Activated B cell treated with CpG ODN at 0.5 μM for 24 hours (primary cell): ENCODE measurements at places on chromosomes 7 and 10.

- no peak for DNase-seq
These were observed 119.8 kb upstream of the NPVF start for GRCh38 chr7:25348104-25348503.

- DNase-seq, result no peak
These were observed 337.6 kb downstream of the FRMD4A start for GRCh38 chr10:13993169-13993568.

DNA sequence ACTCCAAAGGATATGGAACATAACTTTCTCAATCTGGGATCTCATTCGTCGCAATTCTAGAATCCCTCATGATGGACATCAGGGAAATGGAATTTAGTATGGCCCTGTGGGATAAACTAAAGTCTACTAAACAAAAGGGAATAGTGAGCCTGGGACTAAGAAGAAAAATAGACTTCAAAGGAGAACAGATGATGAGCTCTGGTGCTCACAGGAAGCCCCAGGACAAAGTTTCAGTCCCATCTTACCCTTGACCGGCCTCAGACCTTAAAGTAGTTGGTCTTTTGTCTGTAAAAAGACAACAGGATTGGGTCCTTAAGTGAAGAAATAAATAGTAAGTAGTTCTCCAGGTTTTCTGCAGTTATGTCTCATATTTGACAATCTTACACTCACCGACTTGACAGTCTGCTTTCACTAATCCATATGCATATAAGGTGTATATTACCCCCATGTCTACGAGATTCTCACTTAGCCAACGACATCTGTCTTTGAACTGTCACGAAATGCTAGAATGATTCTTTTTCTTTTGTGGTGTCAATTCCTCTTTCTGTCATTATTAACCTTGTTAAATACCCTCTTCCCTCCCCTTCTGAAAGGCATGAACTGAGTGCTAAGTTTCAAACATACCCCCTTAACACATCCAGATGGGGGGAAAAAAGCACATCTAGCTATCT lies 10.9 kb upstream of the IKZF1 start:
- no peak for DNase-seq

DNA sequence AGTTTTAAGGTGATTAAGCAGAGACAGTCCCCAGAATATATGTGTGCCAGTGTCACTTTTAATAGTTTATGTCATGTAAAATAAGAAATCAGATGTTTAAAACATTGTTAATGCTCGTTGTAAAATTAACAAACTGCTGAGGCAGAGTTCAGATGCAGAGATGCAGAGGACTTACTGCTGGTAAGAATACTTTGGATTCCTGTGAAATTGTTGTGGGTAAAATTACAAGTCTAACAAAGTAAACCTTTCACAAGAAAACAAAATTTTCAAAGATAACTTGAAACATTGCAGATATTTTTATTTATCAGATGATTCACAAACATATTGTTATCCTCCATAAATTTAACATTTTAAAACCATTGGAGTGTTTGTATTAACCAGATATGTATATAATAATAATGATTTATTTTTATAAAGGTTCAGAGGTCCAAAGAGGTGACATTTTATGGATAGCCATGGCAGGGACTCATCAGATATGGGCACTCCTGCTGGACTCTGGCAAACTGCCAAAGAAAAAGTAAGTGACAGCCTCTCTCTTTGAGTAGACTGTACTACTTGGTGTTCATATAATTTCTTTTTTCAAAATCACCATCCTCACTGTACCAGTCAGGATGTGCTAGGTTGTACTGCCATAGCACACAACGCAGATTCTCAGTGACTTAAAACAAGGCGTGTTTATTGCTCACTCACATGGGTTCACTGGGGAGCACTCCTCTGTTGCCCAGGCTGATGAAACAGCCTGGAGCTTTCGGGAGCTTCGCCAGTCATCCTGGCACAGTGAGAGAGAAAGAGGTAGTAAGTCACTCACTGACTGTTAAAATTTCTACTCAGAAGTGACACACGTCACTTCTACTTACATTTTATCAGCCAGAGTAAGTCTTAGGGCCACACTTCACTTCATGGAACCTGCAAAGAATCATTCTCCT lies 43.5 kb downstream of the NHLRC2 start:
- DNase-seq, result no peak

DNA sequence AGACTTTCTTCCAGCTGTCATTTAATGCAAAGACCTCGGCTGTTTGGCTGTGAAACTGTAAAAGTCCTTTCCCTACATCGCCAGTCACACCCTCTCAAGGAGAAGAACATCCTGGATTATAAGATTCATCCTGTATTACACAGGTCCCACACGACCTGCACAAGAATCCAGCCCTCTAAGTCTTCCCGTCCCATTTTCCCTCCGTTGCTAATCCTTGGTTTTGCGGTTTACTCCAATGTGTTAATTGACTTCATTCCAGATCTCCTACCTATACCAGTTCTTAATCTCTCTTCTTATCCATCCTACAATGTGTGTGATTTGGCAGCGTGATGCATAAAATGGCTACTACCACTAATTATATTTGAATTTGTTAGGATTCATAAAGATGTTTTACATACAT lies 110.4 kb downstream of the COL28A1 start:
- DNase-seq, result no peak

- DNase-seq, result peak; percentile 32
These were observed 1.7 kb downstream of the ZEB1 start for GRCh38 chr10:31320550-31321211.

GRCh38 chr10:121698902-121699301 lies 100.7 kb upstream of the FGFR2 start:
- DNase-seq, result no peak
